ENCODE measurements at places on chromosomes 3 and 15.

DNA sequence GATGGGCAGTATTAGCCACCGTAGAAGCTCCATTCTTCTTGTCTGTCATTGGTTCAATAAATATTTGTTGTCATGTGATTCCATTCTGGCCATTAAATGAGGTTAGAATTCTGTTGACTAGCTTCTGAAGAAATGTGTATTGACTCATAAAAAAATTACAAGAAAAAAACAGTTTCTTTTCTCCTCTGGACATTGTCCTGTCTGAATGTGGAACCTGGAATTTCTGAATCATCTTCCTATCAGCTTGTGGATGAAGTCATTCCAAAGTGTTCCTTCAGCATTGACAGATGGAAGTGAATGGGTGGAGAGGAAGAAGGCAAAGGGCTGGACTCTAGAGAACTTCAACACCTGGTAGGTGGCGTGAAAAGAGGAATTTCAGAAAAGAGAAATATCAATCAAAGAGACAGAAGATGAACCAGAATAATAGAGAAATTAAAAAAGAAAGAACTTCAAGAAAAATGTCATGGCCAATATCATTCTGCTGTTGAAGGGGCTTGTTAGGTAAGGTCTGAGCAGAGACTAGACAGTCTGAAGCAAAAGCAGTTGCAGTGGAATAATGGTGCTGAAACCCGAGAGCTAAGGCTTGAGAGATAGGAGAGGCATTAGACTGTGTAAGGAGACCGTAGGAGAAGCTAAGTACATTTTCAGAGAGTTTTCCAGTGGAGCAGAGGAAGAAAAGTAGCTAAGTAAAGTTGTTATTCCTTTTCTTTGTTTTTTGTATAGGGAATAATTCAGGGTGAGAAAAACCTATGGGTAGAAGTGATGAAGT lies 806.6 kb downstream of the SQOR start:
- no peak for DNase-seq

DNA sequence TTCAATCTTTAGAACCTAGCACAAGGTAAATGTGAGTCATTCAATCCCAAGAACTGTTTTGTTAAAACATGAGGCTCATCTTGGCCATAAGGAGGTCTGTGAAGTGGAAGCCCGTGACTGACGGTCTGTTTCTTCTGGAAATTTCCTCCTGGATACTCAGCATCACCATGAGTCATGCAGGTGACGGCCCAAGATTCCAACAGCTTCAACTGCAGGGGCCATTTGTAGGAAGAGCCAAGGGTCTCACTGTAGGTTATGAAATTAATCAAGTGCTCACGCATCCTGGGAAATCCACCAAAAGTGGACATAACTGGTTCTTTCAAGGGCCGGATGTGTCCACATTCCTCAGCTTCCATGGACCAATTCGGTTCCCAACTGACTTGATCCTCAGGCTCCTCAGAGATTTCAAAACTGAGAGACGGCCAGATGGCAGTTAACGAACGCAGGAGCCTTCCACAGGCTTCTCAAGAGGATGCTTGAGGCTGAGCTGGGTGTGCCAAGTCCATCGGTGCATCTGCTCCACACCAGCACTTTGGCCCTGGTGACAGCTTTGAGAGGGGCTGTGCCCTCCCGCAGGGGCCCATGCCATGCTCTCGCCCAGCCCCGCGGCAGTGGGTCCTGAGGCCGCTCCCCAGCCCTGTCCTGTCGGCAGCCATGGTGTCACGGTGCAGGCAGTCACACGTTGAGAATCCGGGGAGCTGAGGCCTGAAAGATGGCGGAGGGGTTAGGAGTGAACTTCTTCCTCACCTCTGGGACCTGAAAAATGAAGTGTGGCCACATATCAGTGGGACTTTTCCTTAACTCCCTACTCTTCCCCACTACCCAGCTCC lies 8.5 kb downstream of the MAP6D1 start:
- DNase-seq: no peak

GRCh38 chr15:82275410-82275809 lies 12.8 kb downstream of the SAXO2 start:
- no peak for DNase-seq

DNA sequence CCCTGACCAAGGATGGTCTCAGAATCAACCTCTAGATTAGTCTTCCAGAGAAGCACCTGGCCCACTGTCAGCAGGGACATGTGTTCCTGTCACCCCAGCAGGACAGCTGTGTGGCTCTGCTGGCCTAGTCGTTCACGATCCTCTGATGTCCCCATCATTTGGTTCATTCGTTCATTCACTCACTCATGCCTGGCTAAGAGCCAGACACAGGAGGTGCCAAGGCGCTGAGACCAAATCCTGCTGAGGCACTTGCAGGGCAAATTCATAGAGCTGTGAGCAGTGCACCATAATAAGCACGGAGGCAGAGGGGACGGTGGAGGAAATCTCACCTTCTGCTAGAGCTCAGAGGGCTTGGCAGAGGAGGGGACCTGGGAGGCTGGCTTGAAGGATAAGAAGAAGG lies 49.9 kb upstream of the FGD5 start:
- no peak for DNase-seq

GRCh38 chr3:64343689-64344430 lies 118.6 kb upstream of the PRICKLE2 start:
- no peak for DNase-seq

GRCh38 chr3:21331857-21332256 lies 419.2 kb downstream of the ZNF385D start:
- DNase-seq: no peak
